SK-N-MC (cell line): ENCODE measurements at places on chromosomes 2 and 18.

DNA sequence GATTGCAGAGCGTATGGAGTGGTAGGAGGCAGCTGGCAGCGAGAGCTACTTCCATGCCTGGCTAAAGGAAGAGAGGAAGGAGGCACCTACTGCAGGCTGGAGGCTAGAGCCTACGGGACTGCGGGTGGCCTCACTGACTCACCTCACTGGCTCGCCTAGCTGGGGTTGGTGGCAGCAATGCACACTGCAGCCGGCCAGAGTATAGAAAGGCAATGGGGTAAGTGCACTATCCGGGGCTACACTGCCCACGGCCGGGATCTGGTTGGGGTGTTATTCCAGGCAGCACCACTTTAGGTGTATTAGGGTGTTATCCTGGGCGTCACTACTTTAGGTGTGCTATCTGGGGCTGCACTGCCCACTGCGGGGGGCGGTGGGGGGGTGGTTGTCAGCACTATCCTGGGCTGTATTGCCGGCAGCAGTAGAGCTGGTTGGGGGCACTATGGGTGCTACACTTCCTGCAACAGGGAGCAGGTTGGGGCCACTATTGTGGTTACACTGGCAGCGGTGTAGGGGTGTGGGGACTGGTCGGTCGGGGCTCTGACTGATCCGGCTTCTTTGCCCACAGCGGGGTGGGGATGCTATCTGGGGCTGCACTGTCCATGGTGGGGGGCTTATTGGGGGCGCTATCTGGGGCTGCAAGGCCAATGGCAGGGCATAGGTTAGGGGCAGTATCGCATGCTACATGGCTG is 33.3 kb upstream of the ANKRD62 start:
- no peak for DNase-seq

DNA sequence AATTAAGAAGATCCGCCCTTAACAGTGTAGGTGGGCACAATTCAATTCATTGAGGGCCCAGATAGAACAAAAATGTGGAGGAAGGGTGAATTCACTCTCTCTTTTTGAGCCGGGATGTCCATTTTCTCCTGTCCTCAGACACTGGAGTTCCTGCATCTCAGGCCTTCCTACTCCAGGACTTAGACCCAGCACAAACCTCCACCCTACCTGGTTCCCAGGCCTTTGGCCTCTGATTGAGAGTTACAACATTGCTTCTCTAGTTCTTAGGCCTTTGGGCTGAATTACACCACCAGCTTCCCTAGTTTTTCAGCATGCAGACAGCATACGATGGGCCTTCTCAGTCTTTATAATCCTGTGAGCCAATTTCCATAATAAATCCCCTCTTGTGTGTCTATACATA is 87.8 kb upstream of the TMEM17 start:
- no peak for DNase-seq

DNA sequence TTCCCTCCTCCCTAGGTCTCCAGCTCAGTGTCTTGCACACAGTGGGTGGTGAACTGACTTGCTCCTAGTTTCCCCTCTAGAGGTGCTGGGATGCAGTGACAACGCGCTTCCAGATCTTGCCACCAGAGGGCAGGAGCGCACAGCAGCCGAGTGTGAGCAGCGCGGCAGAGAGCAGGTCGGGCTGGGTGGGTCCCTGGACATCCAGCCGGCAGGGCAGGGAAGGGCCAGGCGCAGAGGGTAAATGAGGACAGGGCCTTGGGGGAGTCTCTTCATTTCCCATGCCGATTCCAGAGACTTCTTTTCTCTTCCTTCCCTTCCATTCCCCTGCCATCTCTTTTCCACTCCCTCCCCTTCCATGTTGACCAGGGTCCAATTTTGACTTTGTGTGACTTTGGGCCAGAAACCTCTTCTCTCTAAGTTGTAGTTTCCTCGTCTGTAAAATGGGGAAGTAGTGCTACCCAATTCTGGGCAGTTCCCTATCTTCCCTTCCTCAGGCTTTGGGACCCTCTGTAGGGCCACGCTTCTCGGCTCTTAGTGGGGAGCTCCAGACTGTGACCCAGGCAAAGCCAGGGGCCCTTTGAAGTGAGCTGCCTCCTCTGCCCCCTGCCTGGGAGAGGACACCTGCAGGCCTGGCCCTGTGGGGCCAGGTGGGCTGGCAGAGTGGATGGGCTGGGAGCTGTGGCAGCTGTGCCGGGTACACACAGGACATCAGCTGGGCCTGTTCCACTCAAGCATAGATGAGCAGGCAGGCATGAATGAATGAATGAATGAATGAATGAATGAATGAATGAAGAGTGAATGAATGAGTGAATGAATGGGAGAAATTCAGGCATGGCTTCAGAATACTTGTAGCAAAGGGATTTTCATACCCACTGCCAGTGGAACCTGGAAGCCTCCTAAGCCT is 43.3 kb upstream of the TAF1B start:
- DNase-seq: peak; percentile 1

GRCh38 chr2:86017901-86018896 is 87.5 kb downstream of the POLR1A start:
- no peak for DNase-seq

DNA sequence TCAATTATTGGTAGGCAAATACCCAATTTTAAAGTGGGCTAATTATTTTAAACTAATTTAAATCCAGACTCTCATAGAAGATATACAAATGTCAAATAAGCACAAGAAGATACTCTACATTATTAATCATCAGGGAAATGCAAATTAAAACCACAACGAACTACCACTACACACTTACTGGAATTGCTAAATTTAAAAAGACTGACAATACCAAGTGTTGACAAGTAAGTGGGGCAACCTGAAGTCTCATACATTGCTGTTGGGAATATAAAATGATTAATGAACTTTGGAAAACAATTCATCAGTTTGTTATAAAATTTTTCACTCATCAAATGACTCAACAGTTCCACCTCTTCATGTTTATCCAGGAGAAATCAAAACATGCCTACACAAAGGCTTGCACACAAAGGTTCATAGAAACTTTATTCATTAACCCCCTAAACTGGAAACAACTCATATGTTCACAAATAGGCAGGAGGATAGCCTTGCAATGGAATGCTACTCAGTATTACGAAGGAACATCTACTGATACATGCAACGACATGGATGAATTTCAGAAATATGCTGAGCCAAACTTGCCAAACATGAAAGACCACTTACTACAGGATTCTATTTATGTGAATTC is 120.8 kb downstream of the MCFD2 start:
- no peak for DNase-seq

GRCh38 chr2:110973262-110973661 is 147.5 kb upstream of the BCL2L11 start:
- DNase-seq: no peak

GRCh38 chr2:66872081-66872985 is 437.4 kb downstream of the MEIS1 start:
- DNase-seq: no peak
